Endothelial cell of umbilical vein (primary cell): ENCODE measurements at places on chromosomes 4 and X. TPM values are rescaled to one million over a fixed set of nuclear protein-coding genes. Genes with fewer than 3 reads are reported as not detected.
A peak's percentile ranks its signal among the peaks of the same experiment; 100 is the strongest.

- DNase-seq, result peak; percentile 17
- H3K27ac ChIP-seq, result no peak overlapping the region
- no peak overlapping the region for H3K4me3 ChIP-seq
- H3K4me1 ChIP-seq, result no peaks in the 10 kb centered on the region
Measured at GRCh38 chrX:49610718-49611310, 12.0 kb downstream of the GAGE1 start.

Gene LARP1B
- polyA plus RNA-seq, result 5.3 and 7.3 TPM in 2 replicates

GRCh38 chr4:8219236-8219635, 20.1 kb downstream of the SH3TC1 start:
- H3K4me1 ChIP-seq, result no peaks in the 10 kb centered on the region
- H3K4me3 ChIP-seq, result no peak overlapping the region
- peaks cover 36% of the 10 kb centered on the region for H3K36me3 ChIP-seq
- no peaks in the 10 kb centered on the region for H3K27me3 ChIP-seq
- no peak for DNase-seq
- no peak overlapping the region for H3K27ac ChIP-seq

DNA sequence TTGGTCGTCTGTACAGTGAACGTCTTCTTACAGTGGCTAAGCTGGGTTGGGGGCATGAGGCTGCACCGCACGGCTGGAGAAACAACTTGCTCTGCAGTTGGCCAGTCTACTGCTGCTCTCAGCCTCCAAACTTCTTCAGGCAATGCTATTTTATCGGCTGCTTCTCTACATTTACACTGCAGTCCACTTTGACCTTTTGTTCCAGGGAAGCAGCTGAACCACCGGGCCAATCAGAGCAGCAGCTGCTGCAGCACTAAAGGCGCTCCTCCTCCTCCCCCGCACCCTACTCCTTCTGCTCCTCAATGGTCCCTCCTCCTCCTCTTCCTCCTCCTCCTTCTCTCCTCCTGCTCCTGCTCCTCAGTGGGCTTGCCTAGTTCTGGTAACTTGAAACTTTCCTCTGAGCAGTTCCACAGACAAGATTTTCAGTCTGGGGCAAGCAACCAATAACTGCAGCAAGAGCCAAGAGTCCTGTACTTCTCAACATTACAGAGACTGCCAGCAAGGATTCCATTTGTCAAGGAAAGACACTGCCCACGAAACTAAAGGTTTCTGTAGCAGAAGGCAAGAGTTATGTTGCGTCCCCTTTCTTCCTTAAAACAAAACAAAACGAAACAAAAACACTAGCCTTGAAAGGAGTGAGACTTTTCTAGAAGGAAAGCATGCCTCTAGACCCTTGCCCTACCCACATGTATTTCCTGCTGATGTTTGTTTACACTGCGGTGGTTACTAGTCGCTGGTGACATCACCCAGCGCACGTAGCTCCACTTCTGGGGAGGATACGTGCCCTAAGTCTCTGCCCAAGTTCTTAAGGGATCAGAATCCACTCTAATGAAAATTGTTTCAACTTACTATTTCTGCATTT, 125.7 kb upstream of the NAP1L5 start:
- H3K27me3 ChIP-seq, result no peaks in the 10 kb centered on the region
- DNase-seq, result peak; percentile 92
- no peaks in the 10 kb centered on the region for H3K36me3 ChIP-seq
- H3K4me3 ChIP-seq, result peak overlapping the region; percentile 12

DNA sequence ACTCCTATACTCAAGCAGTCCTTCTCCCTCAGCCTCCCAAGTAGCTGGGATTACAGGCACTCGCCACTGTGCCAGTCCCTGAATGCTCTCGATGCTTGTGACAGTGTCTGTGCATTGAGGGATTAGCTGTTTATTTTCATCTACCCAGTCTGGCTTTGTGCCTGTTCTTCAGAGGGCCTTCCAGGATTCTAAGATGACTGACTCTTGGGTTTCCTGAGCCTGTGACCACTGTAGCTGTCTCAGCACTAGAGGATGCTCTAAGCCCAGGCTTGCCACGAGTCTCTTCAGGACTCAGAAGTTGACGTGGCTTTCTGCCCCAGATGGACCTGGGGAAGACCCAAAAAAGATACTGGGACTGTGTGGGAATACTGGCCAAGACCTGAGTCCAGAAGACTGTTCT, 201.4 kb downstream of the ARHGAP10 start:
- no peak overlapping the region for H3K27ac ChIP-seq
- no peak overlapping the region for H3K4me3 ChIP-seq
- peak; percentile 59 for DNase-seq
- peaks cover 6% of the 10 kb centered on the region for H3K4me1 ChIP-seq
- H3K27me3 ChIP-seq, result no peaks in the 10 kb centered on the region

Gene FOXP3
- 0.06 and 0.08 TPM in 2 replicates for polyA plus RNA-seq

DNA sequence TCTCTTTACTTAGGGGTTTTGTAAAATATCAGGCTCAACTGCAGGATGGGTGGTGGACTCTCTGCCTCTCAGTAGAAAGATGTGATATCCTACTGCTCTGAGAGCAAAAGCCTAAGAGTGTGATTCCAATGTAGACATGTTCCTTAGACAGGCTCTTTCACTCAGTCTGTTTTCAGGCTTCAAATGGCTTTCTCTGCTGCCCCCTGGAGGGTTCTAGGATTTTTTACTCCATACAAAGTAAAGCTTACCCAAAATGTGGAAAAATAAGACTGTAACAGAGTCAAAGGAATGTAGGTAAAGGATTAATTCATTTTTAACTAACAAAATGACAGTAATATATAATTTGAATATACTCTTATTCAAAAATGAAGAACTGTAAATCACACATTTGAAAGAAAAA, 32.1 kb downstream of the ZGRF1 start:
- no peaks in the 10 kb centered on the region for H3K27me3 ChIP-seq
- H3K27ac ChIP-seq, result no peak overlapping the region
- H3K36me3 ChIP-seq, result no peaks in the 10 kb centered on the region
- DNase-seq, result peak; percentile 69

Gene SLC6A14
- polyA plus RNA-seq, result not detected in 2 replicates

Gene PTPN13
- 0.62 and 0.69 TPM in 2 replicates for polyA plus RNA-seq

Gene COX7B
- polyA plus RNA-seq, result 736 and 743 TPM in 2 replicates

Gene GSPT2
- polyA plus RNA-seq, result 2.0 and 2.1 TPM in 2 replicates

- no peak overlapping the region for H3K27ac ChIP-seq
- no peaks in the 10 kb centered on the region for H3K27me3 ChIP-seq
- H3K4me3 ChIP-seq, result no peak overlapping the region
- H3K36me3 ChIP-seq, result no peaks in the 10 kb centered on the region
- DNase-seq, result no peak
Measured at GRCh38 chr4:120524237-120524636, 398.3 kb downstream of the PRDM5 start.

Gene SLC4A4
- polyA plus RNA-seq, result not detected in 2 replicates

DNA sequence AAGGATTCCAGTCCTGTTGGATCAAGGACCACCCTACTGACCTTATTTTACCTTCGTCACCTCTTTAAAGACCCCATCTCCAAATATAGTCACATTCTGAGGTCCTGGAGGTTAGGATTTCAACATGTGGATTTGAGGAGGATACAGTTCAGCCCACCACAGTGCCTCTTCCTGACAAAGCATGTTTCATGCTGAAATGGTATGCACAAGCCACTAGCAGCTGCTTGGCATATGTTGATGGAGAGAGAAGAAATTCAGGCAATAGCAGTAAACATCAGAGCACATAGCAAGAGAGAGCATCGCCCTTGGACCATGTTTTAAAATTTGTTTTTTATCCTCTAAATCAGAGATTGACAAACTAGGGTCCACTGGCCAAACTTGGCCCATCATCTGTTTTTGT, 172.1 kb downstream of the PRKX start:
- H3K4me1 ChIP-seq, result no peaks in the 10 kb centered on the region
- no peak for DNase-seq
- H3K27ac ChIP-seq, result no peak overlapping the region
- no peaks in the 10 kb centered on the region for H3K36me3 ChIP-seq
- H3K4me3 ChIP-seq, result no peak overlapping the region
- no peaks in the 10 kb centered on the region for H3K27me3 ChIP-seq

DNA sequence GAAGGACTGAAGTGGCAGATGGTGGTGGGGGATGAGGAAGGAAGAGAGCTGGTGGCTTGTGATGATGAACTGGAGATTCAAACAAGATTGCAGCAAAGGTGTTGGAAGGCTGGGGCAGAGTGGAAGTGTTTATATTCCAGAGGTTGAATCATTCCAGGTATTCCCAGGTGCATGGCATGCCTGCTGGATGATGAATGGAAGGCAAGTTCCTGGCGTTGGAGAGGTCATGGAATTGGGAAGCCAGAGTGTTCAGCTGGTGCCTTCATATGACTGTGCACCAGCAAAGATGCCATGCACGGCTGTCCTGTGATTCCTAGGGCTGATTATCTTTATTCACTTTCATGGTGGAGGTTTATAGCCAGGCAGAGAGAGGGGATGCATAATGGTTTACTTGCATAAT, 135.8 kb upstream of the PUDP start:
- no peaks in the 10 kb centered on the region for H3K36me3 ChIP-seq
- no peak overlapping the region for H3K4me3 ChIP-seq
- no peaks in the 10 kb centered on the region for H3K4me1 ChIP-seq
- no peak overlapping the region for H3K27ac ChIP-seq

- no peak overlapping the region for H3K27ac ChIP-seq
- no peaks in the 10 kb centered on the region for H3K36me3 ChIP-seq
- no peak for DNase-seq
Measured at GRCh38 chr4:153582954-153583702, 101.0 kb upstream of the TLR2 start.

- H3K4me1 ChIP-seq, result no peaks in the 10 kb centered on the region
- H3K27me3 ChIP-seq, result peaks cover 11% of the 10 kb centered on the region
- no peak overlapping the region for H3K4me3 ChIP-seq
- no peaks in the 10 kb centered on the region for H3K36me3 ChIP-seq
- no peak overlapping the region for H3K27ac ChIP-seq
- DNase-seq, result no peak
Measured at GRCh38 chr4:118586357-118586790, 98.8 kb upstream of the METTL14 start.

DNA sequence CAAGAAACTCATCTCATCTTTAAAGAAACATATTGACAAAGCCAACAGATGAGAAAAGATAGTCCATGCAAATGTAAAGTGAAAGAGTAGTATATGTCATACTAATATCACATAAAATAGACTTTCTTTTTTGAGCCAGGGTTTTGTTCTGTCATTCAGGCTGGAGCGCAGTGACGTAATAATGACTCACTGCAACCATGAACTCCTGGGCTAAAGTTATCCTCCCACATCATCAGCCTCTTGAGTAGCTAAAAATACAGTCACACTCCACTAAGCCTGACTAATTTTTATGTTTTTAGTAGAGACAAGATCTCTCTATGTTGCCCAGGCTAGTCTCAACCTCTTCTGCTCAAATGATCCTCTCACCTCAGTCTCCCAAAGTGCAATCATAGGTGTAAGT, 51.8 kb upstream of the TRAM1L1 start:
- H3K27me3 ChIP-seq, result no peaks in the 10 kb centered on the region
- DNase-seq, result peak; percentile 15
- no peak overlapping the region for H3K4me3 ChIP-seq
- no peaks in the 10 kb centered on the region for H3K36me3 ChIP-seq

- no peaks in the 10 kb centered on the region for H3K36me3 ChIP-seq
- H3K27ac ChIP-seq, result no peak overlapping the region
- no peak overlapping the region for H3K4me3 ChIP-seq
- DNase-seq, result peak; percentile 61
- peaks cover 2% of the 10 kb centered on the region for H3K4me1 ChIP-seq
Measured at GRCh38 chr4:123821861-123822260, 425.3 kb downstream of the SPRY1 start.

- H3K36me3 ChIP-seq, result no peaks in the 10 kb centered on the region
- no peaks in the 10 kb centered on the region for H3K4me1 ChIP-seq
- no peak overlapping the region for H3K4me3 ChIP-seq
- DNase-seq, result no peak
Measured at GRCh38 chr4:27316176-27316575, 455.5 kb downstream of the STIM2 start.

DNA sequence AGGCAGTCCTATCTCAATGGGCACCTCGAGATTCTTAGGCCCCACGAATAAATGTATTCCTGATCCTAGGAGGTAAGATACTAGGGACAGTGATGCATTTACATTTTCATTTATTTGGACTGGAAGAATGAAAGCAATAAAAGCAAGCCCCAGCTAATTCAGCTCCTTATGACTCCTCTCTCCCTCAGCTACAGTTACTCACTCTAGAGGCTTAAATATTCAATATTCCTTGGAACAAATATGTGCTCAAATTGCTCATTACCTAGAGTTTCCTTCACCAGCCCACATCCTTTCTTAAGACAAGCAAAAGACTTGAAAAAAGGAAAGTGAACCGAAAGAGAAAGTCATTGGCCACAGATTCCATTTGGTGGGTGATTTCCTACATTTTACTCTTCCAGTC, 13.9 kb downstream of the PAGE2 start:
- H3K27ac ChIP-seq, result no peak overlapping the region
- H3K36me3 ChIP-seq, result no peaks in the 10 kb centered on the region
- no peak for DNase-seq
- H3K4me3 ChIP-seq, result no peak overlapping the region
- no peaks in the 10 kb centered on the region for H3K27me3 ChIP-seq

DNA sequence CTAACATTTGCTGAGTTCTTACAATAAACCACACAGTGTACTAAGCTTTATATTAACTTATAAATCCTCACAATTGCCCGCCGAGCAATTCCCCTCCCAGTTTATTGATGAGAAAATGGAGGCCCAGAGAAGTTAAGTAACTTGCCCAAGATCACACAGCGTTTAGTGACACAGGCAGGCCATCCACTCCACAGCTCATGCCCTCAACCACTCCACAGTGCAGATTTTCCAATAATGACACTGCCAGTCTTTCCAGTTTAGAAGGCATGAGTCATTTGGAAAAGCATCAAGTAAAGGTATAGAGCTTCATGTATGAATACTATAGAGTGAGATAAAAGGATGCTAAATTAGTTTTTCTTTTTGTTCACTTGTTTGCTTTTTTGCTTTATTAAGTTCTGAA, 208.5 kb downstream of the CAMK2D start:
- no peak overlapping the region for H3K4me3 ChIP-seq
- H3K36me3 ChIP-seq, result no peaks in the 10 kb centered on the region
- H3K27ac ChIP-seq, result no peak overlapping the region
- DNase-seq, result no peak

GRCh38 chrX:107677909-107678308, 49.6 kb downstream of the PRPS1 start:
- no peaks in the 10 kb centered on the region for H3K27me3 ChIP-seq
- no peak overlapping the region for H3K27ac ChIP-seq
- no peak for DNase-seq
- no peaks in the 10 kb centered on the region for H3K36me3 ChIP-seq

Gene CACNA1F
- polyA plus RNA-seq, result not detected in 2 replicates

GRCh38 chr4:115361781-115362180, 248.4 kb upstream of the NDST4 start:
- no peaks in the 10 kb centered on the region for H3K27me3 ChIP-seq
- no peak overlapping the region for H3K27ac ChIP-seq
- H3K4me3 ChIP-seq, result no peak overlapping the region
- H3K4me1 ChIP-seq, result no peaks in the 10 kb centered on the region

DNA sequence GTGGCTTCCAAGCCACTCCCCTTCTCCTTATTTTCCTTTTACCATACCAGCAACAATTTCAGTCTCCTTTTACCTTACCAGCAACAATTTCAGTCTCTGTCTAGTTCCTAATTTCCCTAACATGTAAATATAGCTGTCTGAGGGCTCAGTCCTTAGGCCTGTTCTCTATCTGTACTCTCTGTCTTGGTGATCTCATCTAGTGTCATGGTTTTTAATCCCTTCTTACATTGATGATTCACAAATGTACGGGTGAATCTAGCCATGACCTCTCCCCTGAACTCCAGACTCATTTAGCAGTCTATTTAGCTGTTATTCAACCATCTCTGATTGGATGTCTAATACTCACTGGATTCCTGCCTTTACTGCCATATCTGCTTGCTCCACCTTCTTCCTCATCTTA, 7.2 kb downstream of the IL15 start:
- no peaks in the 10 kb centered on the region for H3K36me3 ChIP-seq
- no peaks in the 10 kb centered on the region for H3K27me3 ChIP-seq
- peak; percentile 39 for DNase-seq
- no peak overlapping the region for H3K4me3 ChIP-seq
- no peak overlapping the region for H3K27ac ChIP-seq
